ENCODE measurements at places on chromosomes 5 and 9.

DNA sequence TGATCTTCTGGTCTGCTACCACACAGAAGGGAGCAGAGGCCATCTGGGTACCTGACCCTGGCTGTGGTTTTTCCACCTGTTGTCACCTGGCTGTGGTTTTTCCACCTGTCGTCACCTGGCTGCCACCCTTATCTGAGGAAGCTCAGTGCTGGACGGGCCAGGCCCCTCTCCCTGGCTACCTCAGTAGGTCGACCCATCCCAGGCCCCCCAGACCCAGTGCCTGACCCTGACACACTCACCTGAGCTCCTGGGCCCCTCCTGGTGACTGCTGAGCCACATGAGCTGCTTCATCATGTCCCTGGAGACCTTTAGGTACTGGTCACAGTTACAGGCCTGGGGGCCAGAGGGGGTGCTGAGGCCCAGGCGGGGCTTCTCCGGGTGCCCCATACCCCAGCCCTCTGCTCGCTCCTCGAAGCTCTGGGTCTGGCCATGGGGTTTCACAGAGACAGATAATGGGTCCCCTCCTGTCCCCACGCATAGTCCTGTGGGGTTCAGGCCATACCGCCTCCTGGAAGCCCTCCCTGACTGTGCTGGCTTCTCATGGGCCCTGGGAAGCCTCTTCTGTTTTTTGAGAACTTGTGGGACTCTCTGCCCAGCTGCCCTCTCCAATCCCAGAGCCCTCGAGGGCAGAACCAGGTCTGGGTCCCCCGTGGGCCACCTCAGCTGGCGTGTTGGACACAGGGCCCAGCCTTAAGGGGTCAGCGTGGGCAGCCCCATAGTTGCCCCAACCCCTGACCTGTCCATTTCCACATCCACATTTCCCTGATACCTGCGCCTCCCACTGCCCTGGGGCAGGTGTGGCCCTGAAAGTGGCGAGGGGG is 7.5 kb upstream of the NRARP start:
- DNase-seq, result no peak

DNA sequence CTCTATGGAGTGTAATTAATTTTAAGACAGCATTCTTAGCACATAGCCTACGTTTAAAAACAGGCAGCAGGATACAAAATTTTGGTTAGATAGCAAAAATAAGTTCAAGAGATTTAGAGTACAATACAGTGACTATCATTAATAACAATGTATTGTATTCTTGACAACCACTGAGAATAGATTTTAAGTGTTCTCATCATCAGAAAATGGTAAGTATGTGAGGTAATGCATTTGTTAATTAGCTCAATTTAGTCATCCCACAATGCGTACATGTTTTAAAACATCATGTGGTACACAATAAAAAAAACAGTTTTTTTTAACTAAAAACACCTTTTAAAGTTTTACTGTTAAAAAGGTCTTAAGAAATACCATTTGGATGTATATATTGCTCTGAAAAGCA is 94.2 kb downstream of the MUSK start:
- no peak for DNase-seq

GRCh38 chr9:90285946-90286345 is 356.7 kb downstream of the DIRAS2 start:
- DNase-seq, result no peak

DNA sequence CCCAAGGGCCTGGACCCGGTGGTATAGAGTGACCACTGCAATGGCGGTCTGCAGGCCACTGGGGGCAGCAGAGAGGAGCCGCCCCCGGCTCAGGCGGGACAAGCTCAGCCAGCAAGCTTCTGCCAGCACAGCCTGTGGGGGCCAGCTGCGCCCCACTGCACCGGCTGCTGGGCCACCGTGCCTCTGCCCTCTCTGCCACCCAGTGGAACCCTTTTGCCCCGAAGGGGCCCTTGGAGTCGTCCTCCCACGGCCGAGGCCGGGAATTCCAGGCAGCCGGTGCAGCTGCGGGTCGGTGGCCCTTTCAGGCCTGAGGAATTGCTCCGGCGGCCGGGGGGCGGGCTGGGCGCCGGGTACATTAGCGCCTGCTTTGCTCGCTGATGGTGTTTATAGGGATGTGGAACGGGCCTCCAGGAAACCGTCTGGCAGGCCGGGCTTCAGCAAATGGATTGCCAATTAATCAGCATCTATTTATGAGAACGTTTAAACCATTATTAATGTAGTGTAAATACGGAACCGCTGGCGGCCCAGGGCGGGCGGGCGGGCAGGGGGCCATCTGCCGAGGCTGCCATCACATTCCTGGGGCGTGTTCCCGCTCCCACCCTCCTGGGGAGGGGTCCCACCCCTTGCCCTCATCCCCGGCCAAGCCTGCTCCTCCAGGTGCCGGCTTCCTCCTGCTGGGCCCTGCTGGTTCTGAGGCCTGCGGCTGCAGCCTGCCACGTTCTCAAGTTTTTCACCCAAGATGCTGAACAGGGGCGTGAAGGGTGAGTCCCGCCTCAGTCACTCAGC is 127.4 kb downstream of the BARX1 start:
- DNase-seq, result peak; percentile 36

DNA sequence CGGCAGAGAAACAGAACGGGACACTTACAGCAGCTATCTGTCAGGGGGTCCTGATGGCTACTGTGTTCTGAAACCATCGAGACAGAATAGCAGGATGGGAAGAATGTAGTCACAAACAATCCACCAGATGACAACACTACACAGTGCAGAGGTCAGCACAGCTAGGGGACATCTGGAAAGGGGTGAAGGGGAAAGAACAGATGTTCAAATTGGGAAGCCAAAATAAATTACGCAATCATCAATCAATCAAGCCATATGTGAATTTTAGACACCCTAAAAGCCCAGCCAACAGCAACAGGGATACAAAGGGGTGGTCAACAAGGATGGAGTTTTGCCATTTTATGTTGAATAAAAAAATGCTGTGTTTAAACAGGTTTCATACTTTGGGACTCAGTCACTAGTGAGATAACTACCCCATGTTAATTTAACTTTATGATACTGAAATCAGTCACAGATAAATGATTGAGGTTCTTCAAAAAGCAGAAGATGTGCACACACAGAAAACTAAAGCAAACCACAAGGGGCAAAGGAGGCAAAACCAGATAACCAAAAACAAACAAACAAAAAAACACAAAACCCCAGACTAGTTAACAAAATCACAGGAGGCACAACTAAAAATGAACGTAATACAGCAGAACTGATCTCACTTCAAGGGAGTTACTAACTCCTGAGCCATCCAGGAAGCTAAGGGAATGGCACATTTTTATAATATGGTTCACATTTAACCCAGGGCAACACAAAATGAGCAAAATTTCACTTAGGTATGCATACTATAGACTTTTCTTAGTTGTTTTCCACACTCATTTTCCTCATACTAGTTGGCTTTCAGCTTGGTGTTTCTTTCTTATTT is 65.9 kb downstream of the HABP4 start:
- DNase-seq, result no peak

GRCh38 chr5:180072556-180072955 is 997 bp upstream of the RNF130 start:
- no peak for DNase-seq

DNA sequence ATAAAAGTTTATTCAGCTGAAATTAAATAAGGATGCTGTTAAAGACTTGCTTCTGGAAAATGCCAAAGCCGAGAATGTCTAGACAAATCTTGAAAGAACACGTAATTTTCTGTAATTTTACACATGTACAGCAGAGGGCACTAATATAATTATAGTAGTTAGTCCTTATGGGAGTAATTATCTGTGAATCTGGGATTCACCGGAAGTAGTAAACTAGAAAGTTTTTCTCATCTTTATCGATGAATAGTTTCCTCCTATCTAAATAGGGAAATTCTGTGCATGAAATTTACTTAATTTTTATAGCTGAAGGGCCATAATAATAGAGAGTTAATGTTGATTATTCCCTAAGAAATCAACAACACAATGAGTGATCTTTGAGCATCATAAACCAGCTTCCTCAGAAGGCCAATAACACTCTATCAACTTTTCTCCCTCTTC is 18.4 kb upstream of the CNTLN start:
- DNase-seq, result no peak

DNA sequence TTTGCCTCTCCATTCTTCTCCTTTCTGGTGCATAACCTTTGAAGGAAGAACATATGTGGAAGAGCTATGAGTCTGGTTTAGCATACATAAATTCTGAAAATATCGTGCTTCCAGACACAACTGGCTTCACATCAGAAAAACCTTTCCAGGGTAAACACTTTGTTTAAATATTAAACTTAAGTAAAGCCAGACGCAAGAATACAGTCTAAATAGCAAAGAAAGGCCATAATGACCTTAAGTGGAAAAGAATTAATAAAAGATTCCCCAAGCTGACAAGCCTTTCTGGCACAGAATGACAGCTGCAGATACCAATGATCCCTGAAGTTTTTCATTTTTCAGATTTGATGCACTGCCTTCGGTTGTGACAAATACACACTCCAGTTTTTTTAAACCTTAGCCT is 13.5 kb upstream of the TSSK1B start:
- DNase-seq, result no peak

DNA sequence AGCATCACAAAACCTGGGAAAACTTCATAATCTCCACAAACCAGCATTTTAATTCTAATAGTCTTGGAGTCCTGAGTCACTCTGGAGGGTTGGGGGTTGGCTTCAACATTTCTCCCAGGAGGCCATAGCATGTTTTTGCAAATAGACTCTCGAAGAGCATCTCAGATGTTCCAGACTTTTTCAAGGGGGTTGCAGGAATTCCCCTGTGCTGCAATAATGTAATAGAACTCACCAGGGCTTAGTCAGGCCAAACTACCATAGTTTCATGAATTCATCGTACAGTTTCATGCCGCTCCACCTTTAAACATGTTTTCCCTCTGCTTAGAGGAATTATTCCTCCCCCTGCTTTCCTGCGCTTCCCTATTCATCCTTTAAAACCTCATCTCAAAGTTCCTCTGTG is 499.5 kb upstream of the KLF4 start:
- DNase-seq, result no peak

GRCh38 chr9:4009006-4009511 is 290.8 kb downstream of the GLIS3 start:
- no peak for DNase-seq
